KBM-7 (cell line): ENCODE measurements at places on chromosomes 12 and 14.
A peak's percentile ranks its signal among the peaks of the same experiment; 100 is the strongest.

- DNase-seq = no peak
These were observed 18.6 kb downstream of the PSMC1 start for GRCh38 chr14:90274808-90275457.

DNA sequence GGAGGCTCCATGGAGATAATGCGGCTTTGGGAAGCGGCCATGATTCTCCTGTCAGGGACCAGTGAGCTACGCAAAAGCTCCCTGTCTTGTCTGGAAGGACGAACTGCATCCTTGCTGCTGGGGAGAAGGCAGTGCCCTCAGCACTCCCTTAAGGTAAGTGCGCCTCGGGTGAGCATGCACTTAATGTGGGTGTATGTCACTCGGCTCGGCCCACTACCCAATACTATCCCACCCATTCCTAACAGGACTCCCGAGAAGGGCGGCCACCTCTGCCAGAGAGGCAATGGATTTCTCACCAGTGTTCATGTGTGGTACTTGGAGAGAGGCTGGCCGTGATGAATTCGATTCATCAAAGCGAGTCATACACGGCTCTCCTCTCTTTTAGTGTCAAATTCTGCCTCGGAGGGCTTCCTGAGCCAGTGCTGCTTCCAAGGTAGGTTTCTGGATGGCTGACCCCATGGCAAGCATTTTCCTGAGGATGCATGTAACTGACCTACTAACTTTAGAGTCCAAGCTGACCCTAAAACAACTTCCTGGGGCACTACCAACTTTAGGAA, 151.7 kb upstream of the RTL1 start:
- no peak for DNase-seq

DNA sequence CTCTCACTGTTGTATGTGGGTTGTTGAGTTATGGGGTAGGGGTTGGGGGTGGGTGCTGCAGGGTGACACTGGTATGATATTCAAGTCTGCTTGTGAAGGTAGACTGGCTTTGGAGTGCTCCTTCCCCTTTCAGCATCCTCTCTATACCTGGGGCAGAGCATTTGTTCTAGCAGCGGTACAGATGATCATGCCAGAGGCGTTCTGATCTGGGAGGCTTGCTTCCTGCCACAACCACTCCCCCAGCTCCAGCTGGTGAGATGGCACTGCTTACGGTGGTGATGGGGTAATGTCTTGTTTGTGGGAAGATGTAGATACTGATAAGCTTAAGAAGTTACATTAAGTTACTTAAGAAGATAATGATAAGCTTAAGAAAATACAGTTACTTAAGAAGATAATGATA, 131.8 kb downstream of the ERC1 start:
- peak; percentile 88 for DNase-seq

DNA sequence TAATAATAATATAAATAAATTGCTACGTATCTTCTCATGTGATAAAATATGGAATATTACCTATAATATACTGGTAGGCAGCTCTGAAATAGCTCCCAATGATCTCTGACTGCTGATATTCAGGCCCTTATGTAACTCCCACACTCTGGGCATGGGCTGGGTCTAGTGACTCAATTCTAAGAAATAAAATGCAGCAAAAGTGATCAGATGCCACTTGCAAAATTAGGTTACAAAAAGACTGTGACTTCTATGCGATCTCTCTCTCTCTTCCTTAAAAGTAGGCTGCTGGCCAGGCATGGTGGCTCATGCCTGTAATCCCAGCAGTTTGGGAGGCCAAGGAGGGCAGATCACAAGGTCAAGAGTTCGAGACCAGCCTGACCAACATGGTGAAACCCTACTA, 10.3 kb upstream of the CACNB3 start:
- no peak for DNase-seq

- no peak for DNase-seq
These were observed 7.0 kb upstream of the CLEC2D start for GRCh38 chr12:9662488-9662887.

DNA sequence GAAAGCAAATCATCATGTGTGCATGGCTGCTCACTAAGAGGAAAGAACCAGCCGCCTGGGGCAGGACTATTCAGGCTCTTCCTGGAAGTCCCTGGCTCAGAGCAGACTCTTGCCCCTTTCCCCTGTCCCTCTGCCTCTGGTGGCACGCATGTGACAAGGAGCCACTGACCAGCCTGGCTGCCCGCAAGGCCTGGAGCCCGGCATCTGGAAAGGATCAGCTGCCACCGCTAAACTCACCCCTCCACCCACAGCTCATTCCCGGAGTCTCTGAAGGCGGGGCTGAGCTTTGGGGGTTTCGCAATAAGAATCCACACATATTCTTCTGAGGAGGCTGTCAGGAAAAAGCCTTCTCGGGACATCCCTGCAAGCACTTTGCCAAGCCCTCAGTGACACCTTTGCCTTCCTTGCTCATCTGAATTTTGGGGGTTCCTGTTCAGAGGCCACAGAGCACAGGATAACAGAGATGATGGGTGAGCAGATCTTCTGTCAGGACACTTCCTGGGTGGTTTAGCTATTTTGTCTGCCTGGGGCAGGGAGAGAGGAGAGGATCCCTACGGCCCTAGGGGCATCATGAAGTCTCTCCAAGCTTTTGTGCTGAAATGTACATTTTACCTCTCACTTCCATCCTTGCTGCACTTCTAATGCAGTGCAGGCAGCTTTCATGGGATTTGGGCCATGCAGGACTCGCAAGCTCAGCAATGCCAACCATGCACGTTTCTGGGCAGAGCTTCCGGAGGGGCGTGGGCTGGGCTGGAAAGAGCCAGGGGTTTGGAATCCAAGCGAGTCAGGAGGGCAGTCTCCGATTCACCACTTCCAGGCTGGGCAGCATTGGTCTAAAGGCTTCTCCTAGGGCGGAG, 124.8 kb upstream of the MAP1LC3B2 start:
- peak; percentile 81 for DNase-seq

GRCh38 chr12:74415633-74416032, 122.0 kb upstream of the ATXN7L3B start:
- DNase-seq = peak; percentile 32

- DNase-seq = peak; percentile 89
These were observed 9.3 kb downstream of the SYNE3 start for GRCh38 chr14:95507174-95507573.

GRCh38 chr12:3833670-3834310, 39.4 kb downstream of the PARP11 start:
- no peak for DNase-seq

GRCh38 chr14:79749065-79749464, 462.2 kb downstream of the DIO2 start:
- DNase-seq = no peak

- no peak for DNase-seq
These were observed 344.0 kb downstream of the PDZRN4 start for GRCh38 chr12:41532072-41532471.

GRCh38 chr12:75888874-75889613, 142.5 kb downstream of the PHLDA1 start:
- no peak for DNase-seq

GRCh38 chr14:20486684-20487395, 17.6 kb downstream of the PNP start:
- DNase-seq = peak; percentile 84

DNA sequence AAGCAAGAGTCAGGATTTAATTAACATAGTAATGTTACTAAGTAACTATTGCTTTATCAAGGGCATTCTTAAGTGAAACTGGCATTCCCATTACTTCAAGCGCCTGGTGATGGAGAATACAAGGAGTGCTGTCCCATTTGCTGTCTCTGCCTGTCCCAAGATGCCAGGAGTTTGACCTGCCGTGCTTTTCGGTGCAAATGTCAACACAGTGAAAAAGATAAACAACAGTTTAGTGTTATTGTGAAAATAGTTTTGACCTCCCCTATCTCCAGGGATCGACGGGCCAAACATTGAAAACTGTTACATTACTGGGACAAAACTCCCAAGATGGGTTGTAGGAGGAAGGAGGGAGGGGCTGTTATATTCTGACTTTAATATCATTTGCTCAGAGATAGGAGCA, 74.8 kb downstream of the TTC9 start:
- DNase-seq = no peak

DNA sequence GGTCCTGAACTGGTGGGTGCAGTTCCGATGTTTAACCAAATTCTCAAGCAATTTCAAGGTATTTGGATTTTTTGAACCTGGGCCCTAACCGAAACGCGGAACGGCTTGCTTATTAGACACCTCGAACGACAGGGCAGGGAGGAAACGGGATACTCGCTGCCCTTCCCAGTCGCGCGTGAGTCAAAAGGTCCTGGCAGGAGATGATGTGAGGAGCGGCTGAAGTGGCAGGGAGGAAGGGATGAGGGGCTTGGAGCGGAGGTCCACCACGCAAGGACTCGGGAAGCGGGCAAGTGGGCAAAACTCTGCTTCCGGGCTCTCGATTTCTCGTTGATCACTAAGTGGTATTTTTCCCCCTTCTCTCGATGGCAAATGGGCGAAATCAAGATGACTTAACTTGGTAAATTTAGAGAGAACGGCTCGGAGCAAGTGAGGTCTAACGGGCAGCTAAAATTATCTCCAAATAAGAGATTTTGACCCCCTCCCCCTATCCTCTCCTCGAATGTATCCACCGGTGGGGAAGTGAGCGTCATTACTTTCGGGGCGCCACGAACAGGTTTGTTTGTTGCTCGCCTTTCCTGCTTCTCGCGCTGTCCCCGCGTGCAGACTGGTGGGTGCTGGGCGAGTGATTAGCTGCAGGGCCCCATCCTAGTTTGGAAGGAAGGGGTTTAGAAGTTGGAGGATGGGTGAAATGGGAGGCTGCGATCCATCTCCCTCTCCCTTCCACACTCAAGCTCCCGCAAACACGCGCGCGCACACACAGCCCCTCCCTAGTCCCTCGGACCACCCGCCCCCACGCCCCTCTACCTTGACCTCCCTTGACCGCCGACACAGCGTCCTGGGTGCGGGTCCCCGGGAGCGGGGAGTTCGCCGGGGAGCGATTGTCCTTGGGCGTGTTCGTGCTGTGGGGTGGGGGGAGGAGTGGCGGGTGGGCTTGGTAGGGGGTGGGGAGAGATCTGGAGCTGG, 986 bp upstream of the NTF3 start:
- no peak for DNase-seq

DNA sequence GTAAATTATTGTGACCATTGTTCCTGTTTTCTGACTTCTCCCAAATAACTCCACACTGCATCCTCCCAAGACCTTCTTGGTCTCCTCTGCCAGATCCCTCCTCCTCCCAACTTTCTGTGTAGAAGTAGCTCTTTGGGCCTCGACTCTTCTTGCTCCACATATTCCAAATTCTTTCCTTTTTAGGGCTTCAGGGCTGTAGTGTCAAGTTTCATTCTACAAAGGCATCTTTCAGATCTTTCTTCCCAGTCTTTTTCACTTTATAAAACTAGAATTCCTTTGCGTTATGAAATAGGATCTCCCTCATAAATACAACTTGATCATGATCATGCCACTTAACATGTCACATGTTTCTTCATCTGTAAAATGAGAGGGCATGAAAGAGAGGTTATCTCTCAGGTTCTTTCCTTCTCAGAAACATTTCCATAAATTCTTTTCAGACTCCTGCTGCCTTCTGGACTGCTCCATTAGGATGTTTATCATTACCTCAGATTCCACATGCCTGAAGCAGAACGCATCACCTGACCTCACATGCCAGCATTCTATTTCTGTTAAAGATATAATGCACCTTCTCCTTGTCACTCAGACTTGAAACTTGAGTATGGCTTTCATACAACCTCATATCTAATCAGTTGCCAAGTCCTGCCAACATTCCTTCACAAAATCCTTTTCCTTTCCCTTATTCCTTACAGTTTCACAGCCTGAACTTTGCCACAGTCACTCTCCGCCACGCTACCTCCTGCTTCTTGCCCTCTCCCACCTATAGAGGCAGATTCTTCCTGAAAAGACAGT, 8.5 kb downstream of the SLC38A1 start:
- DNase-seq = no peak

GRCh38 chr12:59657266-59657665, 61.4 kb downstream of the SLC16A7 start:
- no peak for DNase-seq

- DNase-seq = no peak
These were observed 48.7 kb downstream of the RAB35 start for GRCh38 chr12:120067901-120068300.

GRCh38 chr12:24991209-24992049, 42.5 kb upstream of the BCAT1 start:
- peak; percentile 72 for DNase-seq

GRCh38 chr14:56888274-56888673, 78.0 kb upstream of the OTX2 start:
- no peak for DNase-seq

DNA sequence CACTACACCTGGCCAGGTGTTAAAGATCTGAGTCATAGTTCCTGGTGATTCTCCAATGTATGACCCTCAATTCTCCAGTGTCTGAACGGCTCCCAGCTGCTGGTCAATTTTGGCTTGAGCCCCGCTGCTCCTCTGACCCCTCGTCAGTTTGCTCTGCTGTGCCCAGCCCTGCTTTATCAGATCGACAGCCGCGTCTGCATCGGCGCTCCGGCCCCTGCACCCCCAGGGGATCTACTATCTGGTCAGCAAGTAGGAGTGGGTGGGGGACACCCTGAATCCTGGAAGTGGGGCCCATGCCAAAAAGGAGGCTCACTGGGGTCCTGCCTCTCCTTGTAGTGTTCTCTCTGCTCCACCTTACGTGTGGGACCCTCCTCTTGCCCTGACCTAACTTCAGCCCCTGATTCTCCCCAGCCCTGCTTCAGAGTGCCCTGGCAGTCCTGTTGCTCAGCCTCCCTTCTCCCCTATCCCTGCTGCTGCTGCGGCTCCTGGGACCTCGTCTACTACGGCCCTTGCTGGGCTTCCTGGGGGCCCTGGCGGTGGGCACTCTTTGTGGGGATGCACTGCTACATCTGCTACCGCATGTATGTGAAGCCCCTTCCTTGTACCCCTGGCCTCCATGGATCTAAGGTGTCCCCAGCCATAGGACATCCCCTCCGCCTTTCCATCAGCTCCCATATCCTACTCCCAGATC, 5.0 kb downstream of the SLC39A5 start:
- DNase-seq = no peak
